ENCODE measurements at places on chromosomes 6 and 20. TPM values are rescaled to one million over a fixed set of nuclear protein-coding genes. Genes with fewer than 3 reads are reported as not detected.
A peak's percentile ranks its signal among the peaks of the same experiment; 100 is the strongest.

GRCh38 chr20:60055740-60056139, 97.5 kb downstream of the CDH26 start:
- no peak for DNase-seq

GRCh38 chr20:46991880-46992639, 97.4 kb downstream of the EYA2 start:
- no peak for DNase-seq

DNA sequence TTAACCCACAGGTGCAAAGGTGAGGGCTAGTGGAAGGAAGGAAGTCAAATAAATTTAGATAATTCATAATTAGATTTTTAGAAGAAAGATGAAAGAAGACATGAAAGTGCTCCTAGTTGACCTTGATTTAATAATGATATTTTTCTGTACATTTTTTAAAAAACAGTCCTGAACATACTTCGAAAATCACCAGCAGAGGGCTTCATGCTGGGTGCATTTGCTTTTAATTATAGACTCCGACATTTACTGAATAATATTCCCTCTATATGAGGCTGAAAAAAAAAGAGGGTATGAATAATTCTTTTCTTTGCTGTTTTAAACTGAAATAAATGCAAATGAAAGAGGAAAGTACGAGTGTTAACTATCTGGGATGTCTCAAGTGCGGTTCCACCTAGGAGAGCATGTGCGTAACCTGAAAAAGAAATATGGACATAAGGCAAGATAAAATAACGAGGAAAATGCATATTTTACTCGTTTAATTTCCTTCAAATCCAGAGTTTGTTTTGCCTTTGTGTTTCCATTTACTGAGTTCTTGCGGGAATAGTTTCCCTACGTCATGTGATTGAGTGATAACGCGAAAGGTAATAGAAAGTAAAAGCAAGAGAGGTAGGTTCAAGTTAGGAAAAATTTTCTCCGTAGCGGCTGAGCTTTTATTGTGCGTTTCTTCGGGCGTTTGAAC, 3.1 kb upstream of the TFAP2B start:
- DNase-seq = no peak

TCF21 gene
- 202 TPM for polyA plus RNA-seq

DNA sequence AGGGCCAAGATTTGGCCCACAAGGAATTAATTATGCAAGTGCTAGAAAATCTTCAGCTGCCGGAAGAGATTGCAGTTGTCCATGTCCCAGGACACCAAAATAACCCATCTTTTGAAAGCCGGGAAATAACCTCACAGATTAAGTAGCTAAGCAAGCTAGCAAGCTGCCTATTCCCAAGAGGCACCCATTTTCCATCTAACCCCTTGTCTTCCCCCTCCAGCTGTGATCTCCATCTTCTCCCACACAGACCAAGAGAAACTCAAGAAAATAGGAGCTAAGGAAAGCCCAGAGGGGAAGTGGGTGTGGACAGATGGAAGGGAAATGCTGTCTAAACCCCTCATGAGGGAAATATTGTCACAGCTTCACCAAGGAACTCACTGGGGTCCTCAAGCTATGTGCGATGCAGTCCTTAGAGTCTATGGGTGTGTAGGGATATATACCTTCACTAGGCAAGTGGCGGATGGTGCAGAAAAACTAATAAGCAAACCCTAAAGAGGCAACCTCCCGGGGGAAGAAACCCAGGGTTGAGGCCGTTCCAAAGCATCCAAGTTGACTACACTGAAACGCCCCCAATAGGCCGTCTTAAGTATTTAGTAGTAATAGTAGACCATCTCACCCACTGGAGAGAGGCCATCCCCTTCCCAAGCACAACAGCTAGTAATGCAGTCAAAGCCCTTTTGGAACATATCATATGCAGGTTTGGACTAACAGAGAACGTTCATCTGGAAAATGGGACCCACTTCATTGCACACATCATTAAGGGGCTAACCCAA, 64.3 kb upstream of the PRSS16 start:
- no peak for DNase-seq

B3GALT4 gene
- polyA plus RNA-seq = 4.0 TPM

CST1 gene
- not detected for polyA plus RNA-seq

DNA sequence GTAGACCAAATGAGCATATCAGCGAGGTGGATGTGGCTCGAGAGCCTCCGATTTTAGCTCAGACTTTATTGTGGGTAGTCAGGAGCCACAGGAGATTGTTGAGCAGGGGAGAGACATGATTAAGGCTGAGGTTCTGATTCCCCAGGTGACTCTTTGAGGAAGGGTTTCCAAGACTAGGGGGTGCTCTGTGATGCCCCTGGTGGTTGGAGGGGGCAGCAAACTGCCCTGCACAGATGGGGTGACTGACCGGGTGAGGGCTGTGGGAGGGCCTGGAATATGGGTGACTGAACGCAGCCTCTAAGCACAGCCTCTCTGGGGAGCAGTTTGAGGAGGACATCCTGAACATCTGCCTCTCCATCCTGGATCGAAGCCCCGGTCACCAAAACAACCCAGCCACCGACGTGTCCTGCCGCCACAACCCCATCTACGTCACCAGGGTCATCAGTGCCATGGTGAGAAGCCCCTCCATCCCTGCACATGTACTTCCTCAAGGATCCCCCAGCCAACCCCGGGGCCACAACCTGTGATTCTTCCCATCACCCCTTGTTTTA, 17.0 kb downstream of the TGM6 start:
- DNase-seq = no peak

OTOR gene
- polyA plus RNA-seq = not detected

NTSR1 gene
- polyA plus RNA-seq = 1.5 TPM

GRCh38 chr6:163483107-163483506, 68.6 kb downstream of the QKI start:
- no peak for DNase-seq

C6orf47 gene
- 18.2 TPM for polyA plus RNA-seq

DNA sequence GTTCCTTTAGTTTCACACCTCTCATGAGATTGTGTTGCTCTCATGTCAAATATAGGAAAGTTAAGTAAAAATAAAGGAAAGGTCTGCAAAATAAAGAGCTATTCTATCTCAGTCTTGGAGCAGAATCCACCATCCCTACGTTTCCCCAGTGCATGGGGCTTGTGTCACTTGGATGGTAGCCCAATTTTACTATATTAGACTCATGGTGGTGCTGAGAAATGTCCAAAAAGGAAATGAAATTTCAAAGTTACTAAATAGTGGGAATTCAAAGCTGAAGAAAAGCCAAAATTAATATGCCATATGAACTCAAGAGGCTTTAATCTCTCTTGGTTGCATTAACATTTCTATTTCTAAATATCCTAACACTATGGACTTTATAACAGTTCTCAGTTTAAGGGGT, 1283.3 kb upstream of the GJE1 start:
- no peak for DNase-seq

GRCh38 chr20:57004416-57004815, 262.0 kb downstream of the BMP7 start:
- DNase-seq = no peak

GRCh38 chr20:9590189-9590588, 75.8 kb downstream of the LAMP5 start:
- DNase-seq = no peak

DNA sequence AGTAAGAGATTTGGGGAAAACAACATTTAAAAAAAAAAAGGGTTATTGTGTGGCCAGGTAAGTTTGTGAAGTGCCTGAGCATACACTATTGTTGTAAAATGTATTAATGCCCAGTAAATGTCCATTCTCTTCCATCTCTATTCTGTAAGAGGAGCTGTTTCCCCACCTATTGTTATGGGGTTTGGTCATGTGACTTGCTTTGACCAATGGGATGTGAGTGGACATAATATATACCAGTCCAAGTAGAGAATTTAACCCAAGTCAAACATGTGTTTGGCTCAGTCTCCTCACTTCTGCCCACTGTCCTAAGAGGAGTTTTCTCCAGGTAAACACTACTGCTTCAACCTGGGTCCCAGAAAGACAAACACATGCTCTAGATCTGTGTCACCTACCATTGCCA, 377.1 kb downstream of the FOXA2 start:
- DNase-seq = no peak

DNA sequence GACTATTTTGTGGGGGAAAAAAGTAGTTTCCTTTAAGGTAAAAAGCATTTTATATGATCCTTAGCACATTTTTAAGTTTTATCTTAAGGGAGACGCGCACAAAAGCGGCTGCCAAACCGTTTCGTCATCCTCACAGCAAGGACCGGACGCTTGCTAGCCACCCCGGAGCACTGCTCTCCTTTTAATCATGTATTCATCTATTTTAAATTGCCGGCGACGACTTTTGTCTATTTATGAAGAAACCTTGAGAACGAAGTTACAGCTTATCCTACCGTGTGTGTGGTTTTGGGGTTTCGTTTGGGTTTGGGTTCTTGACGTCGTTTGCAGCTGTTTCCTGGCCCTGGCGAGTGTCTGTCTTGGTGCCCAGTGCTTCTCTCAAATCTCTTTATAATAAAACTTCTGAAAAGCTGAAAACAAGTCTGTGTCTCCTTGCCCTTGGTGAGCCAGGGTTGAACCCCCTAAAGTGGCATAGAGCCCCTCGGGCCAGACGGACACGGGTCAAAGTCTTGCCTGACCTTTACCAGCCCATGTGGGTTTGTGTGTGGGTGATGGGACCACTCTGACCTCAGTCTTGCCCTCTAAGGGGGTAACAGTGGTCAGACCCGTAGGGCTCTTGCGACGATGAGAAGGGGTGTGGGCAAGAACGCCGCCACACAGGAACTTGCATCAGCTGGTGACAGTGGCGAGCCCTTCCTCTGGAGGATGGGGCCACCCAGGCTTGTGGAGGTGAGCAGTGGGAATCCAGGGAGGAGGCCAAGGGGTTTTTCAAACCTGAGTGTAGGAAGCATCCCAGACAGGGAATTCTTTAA, 117.6 kb downstream of the JPH2 start:
- DNase-seq = no peak

ULBP1 gene
- 2.1 TPM for polyA plus RNA-seq

- no peak for DNase-seq
Measured at GRCh38 chr6:104566411-104566810, 293.3 kb downstream of the HACE1 start.

DNA sequence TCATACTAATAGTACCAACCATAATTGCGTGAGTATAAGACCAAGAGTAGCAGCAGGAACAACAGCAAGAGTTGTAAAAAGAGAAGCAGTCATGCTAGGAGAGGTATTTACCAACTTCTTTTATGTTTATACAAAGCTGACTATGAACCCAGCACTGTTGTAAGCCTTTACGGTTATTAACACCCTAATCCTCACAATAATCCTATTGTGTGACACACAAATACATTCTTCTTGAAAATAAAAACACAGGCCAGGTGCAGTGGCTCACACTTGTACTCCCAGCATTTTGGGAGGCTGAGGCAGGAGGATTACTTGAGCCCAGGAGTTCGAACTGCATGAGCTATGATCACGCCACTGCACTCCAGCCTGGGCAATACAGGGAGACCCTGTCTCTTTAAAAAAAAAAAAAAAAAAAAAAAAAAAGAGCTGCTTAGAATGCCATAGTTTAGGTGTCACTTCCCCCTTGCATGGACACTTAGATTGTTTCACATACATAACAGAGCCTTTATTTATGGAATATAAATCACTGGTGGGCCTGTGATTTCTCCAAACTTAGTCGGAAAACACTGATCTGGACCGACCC, 20.2 kb downstream of the HCK start:
- no peak for DNase-seq

- no peak for DNase-seq
Measured at GRCh38 chr6:142871910-142872331, 73.1 kb downstream of the HIVEP2 start.

DNA sequence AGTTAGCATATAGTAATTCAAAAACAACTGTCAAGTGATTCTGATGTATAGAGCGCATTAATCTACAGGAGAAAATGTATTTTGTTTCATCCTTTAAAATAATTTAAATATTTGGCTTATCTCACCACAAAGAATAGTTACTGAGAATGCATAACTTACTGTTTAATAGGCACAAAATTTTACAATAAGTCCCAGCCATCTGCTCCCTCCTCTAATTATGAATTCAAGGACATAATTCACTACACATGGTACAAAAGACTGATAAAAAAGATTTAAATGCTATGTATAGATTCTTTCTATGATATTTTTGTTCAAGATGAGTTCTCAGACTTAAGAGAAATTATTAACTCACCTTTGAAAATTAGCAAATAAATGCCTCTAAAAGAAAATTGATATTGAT, 242.0 kb downstream of the FUT9 start:
- no peak for DNase-seq

DNA sequence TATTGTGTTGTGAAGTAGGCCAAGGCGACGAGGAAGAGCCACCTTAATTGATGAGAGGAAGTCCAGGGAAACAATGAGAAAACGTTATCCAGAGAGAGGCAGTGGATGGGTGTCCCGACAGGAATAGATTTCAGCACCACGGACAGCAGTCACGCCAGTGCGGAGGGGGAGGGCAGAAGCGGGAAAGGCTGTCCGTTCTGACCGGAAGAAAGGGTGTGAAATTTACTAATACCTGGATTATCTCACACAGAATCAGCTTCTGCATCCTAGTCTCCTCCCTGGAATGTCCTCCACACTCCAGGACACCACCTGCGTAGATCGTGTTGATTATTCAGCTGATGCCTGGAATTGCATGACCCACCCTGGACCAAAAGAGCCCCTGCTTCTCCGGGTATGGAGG, 7.4 kb upstream of the BPIFA3 start:
- DNase-seq = peak; percentile 81

DNA sequence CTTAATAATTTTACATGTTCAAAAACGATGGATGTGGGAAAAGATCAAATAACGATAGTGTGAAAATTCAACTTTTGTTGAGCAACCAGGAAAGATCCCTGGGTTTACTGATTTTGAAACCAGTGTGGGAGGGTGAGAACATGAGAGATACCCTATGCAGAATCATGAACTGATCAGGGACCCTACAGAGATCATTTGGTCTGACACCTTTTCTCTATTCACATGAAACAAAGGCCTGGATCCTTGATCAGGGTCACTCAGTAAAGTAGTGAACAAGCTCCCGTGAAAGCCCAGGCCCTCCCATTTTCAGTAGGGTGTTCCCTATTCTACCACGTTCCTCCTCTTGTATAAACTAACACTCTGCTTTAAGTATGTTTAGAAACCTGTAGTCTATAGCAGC, 60.5 kb upstream of the DUSP22 start:
- no peak for DNase-seq

GRCh38 chr20:41467690-41468089, 101.1 kb upstream of the EMILIN3 start:
- no peak for DNase-seq

- no peak for DNase-seq
Measured at GRCh38 chr6:44284121-44284520, 13.9 kb downstream of the TMEM151B start.

DNA sequence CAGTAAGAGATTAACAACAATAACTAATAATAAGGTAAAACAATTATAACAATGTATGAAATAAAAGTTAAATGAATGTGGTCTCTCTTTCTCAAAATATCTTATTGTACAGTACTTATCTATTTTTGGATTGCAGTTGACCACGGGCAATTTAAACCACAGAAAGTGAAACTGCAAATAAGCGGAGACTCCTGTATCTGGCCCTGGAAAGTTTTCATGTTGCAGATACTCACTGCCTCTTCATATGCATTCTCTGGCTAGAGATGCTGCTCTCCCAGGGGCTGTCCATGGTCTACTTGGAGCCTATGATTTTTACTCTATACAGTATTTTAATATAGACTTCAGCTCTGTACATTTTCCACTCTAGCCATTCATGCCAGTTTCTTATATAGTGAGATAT, 230.8 kb downstream of the FUT9 start:
- no peak for DNase-seq

DZANK1 gene
- polyA plus RNA-seq = 11.8 TPM

GRCh38 chr6:17276766-17277165, 4.4 kb upstream of the RBM24 start:
- DNase-seq = no peak

Measured in left kidney (tissue), 8 donors.